ENCODE measurements at places on chromosomes 12 and 14.
A peak's percentile ranks its signal among the peaks of the same experiment; 100 is the strongest.

DNA sequence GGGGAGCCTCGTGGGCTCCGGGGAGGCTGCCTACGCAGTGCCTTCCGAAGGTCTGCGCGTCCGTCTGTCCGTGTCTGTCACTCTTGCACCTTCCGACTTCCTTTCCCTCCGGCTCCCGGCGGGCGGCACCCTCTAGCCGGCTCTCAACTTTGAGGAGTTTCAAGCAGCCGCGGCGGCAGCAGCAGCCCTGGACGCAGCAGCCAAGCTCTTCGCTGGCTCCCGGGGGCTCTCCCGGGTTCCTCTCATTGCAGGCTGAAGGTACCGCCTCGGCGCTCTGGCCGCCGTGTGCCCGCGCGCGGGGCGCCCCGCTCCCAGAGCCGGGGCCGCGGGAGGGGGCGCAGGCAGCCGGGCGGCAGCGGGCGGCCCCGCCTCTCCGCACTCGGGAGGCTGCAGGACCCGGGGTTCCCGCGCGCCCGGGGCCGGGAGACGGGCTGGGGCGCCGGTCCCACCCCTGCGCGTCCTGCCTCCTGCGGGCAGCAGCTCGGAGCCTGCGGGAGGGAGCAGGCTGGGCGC lies at the start of the genes AMIGO2 and PCED1B:
AMIGO2 (minus strand) TSS at position 492 of the 513 bp plus-strand sequence. CDS start 957 bp downstream, outside the sequence.
PCED1B (plus strand) TSS at position 154 of the 513 bp plus-strand sequence. CDS start 155,443 bp downstream, outside the sequence.
- DNase-seq: peak; percentile 45

DNA sequence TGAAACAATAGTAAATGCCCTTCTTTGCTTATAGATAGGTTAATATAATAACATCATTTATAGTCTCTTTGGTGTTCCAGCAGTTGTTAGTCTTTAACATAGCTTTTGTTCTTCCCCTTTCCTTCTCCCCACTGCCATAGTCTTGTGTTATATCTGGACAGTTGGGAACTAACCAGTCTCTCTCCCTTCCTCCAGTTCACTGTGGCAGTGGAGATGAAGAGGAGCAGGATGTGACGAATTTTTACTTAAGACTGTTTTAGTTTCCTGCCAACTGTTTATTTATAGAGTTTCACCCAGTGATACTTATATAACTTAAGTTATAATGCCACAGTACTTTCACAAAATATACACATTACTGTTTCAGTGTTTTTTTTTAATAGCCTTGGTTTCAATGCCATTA lies 277.4 kb downstream of the PDZRN4 start:
- DNase-seq: peak; percentile 10

- DNase-seq: no peak
These were observed 509.6 kb downstream of the MED13L start for GRCh38 chr12:115767916-115768315.

DNA sequence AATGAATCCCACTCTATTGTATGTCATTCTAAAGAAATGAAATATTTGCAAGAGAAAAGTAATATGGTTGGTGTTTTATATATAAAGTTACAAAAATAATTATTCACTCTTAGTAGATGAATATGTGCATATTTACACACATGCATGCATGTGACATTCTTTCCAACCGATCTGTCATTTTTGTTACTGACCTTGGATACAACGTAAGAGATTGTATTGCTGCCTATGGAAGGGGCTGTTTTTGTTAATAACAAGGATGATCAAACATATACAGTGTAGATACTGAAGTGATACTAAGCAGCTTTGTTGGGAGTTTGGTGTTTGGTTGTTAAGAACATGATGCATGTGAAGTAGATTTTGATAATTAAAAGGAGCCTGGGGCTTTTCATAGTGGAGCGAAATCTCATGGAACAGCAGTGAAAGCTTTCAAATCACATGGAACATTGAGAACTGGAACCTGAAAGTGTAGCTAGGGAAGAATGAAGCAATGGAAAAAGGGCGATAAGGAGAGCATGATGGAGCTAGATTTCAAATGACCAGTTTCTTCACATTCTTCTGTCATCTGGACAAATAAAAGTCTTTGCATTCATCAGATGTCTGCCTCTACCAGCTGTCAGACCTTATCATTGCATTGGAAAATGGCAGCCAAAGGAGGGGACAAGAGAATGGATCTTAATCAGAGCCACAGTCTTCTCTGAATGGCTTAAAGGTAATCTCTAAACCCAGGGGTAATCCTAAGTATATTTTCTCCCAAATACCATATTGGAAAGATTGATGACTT lies 10.0 kb downstream of the BORCS5 start:
- DNase-seq: no peak

GRCh38 chr12:119828300-119828699 lies 48.8 kb downstream of the CIT start:
- no peak for DNase-seq

- no peak for DNase-seq
These were observed 93.6 kb upstream of the FERMT2 start for GRCh38 chr14:53044486-53044885.

DNA sequence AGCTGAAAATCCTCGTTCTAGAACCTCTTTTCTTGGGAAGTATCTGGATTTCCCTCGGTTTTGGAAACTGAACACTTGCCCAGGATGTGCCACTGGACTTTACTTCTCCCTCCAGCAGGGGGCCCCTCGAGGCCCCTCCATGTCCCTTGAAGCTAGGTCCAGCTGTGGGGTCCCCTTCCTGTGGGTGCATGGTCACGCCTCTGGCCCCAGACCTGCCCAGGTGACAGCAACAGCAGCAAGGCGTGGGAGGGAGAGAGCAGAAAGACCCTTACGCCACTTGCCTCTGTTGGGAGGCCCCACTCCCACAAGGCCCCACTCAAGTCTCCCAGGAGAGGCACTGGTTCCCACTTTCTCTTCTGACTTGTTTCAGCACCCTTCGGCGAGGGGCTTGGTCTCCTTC lies 3.1 kb downstream of the SLC25A29 start:
- no peak for DNase-seq

Measured in Kasumi-1 (cell line).